ENCODE measurements at places on chromosomes 7 and 10.
A peak's percentile ranks its signal among the peaks of the same experiment; 100 is the strongest.

GRCh38 chr7:21944616-21945453 is 864 bp downstream of the CDCA7L start:
- DNase-seq = peak; percentile 82

- DNase-seq = no peak
Observed at GRCh38 chr10:63751836-63752235, 230.6 kb downstream of the REEP3 start.

DNA sequence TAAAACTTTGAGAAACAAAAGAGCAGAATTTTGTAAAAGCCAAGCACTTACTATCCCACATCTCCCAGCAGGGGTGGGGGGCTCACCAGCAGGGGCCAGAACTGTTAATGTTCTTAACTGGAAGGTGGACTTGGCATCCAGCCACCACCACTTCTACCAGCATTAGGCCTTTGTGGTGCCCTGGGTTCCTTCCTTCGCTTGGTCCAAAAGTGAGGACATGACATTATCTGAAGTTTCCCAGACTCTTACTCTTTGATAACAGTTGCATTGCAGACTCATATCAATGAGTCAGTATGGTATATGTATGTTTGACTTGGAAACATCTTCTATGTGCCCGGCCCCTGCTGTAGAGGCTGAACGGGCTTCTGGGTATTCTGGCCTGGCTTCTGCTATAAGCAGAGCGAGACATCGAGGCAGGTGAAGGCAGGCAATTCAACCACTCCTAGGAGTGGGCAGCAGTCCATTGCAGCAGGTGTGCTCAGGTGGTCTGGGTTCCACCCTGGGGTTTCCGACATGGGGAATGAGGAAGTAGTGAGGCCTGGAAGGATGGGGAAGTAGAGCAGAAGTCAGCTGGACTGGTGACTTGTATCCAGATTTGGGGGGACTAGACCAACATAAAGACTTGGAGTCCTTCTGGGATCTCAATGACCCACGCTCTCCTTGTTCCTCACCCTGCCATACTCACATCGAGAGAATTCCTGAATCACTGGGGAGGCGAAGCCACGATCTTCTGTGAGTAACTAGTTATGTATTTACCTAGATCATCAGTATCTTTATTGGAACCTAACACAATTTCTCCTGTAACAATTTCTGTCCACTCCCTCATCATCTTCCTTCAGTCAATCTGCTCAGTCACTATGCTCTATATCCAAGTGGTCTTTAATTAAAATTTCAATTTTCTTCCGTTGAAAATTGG is 4.1 kb downstream of the ZNF777 start:
- no peak for DNase-seq

DNA sequence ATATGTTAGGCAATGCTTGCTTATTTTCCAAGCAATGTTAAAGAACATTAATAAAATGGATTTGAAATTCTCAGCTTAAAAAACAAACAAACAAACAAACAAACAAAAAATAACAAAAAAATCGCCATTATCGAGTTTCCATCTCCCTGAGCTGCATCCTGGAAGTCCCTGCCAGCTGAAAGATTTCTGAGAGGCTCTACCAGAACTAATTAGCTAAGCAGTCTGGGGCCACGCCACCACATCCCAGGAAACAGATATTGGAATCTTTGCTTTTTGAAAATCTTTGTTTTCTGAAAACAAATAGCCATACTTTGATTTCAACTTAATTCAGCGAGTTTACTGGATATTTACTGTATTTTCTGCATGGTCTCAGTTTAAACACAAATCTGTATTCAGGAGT is 143.6 kb downstream of the LSMEM1 start:
- DNase-seq = no peak

- DNase-seq = peak; percentile 76
Observed at GRCh38 chr10:73744664-73744975, 448 bp downstream of the SEC24C start.

DNA sequence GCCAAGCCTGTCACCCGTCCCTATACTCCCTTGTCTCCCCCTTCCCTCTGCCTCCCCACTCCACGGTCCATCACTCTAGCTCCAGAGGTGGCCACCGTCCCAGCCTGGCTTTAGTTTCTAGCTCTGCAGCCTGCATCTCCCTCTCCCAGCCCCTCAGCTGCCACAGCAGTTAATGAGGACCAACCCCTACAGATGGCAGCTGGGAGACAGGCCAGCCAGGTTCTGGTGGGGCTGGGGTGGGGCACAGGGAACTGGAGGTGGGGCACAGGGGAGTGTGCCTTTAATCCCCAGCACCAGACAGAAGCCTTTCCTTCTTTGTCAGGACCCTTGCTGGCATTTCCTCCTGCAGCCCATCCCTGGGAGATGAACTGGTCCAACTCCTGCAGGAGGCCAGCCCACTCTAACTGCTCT is 21.1 kb downstream of the UNC5B start:
- no peak for DNase-seq

- DNase-seq = no peak
Observed at GRCh38 chr7:95454438-95455045, 19.7 kb upstream of the PON2 start.

- DNase-seq = no peak
Observed at GRCh38 chr10:57468894-57469432, 798.7 kb downstream of the IPMK start.

GRCh38 chr7:127230192-127230925 is 22.4 kb downstream of the GRM8 start:
- no peak for DNase-seq

DNA sequence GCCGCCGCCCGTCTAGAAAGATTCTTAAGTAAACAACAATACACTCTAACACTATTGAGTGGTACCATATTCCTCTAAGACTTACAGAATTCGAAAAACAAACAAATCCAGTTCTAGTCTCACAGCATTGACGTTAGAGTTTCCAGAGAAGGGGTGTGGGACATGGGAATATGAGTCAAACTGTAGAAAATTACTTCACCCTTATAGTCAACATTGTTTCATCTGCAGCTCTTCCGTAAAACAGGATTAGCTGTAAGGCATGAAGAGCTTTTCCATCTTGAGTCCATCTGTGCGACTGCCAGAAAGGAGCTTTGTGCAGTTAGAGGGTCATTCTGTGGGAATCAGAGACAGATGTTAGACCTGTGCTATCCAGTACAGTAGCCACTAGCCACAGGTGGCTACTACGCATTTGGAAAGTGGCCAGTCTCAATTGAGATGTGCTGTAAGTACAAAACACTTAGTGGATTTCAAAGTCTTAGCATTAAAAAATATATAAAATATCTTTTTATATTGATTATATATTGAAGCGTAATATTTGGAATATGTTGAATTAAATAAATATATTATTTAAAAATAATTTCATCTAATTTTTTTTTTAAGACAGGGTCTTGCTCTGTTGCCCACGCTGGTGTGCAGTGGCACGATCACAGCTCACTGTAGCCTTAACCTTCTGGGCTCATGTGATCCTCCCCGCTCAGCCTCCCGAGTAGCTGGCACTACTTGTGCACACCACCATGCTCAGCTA is 79.8 kb upstream of the MPP7 start:
- DNase-seq = no peak

- DNase-seq = no peak
Observed at GRCh38 chr7:134589491-134589941, 40.6 kb downstream of the AKR1B15 start.

DNA sequence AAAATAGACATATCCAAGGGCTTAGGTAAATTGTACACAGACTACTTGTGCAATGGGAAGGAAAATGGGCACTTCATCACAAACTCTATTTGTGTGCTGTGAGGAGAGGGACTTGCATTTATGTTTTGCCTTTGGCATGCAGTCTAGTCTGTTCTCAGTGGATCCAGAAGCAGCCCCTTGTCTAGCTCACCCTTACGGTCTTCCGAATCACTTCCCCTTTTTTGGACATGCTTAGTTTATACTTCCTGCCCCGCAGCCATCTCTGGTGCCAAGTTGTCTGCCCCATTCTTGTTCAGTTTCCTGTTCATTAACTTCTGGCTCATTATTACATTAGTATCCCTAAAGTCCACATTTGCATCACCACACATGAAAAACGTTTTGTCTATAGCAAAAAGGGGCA is 161.6 kb downstream of the NRCAM start:
- no peak for DNase-seq

- DNase-seq = no peak
Observed at GRCh38 chr7:107035446-107035845, 9.1 kb upstream of the PRKAR2B start.
